ENCODE measurements at places on chromosomes 5 and 9.

GRCh38 chr5:1026700-1027621 is 18.4 kb downstream of the NKD2 start:
- DNase-seq: no peak

DNA sequence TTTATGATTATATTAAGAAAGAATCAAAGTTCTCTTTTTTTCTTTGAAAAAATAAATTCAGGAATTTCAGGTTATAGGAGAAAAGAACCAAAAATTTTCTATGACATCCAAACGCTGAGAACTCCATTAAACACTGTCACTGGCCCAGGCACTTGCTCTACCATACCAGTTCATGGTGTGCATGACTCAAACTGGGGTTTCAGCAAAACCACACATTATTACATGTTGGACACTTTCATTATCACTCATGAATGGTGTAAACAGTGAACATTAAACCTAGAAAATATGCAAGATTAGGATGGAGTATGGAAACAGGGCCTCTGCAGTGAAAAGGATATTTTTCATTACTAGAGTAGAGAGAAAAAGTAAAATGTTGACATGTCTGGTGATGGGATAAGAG is 369.9 kb upstream of the FAM174A start:
- DNase-seq: no peak

DNA sequence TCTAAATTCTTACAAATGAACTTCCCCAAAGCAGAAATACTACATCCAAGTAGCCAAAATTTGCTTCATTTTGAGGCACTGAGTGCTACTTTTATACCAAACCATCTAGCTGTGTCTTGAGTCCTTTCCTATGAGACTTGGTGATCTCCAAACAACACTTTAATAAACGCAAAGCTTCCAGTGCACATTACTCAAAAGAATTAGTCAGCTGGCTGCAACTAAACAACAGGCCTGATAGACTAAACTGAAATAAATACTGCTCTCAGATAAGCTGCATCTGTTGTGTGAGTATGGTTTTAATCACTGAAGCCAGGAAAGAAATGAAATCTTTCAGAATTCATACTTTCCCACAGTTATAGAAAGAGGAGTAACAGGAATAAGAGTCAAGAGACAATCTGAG is 80.3 kb downstream of the VCAN start:
- peak; percentile 43 for DNase-seq

GRCh38 chr5:137712139-137712667 is 23.7 kb downstream of the KLHL3 start:
- no peak for DNase-seq

GRCh38 chr9:76415154-76415553 is 20.9 kb upstream of the RFK start:
- no peak for DNase-seq

Data from foreskin keratinocyte (primary cell).